ENCODE measurements at places on chromosomes 6 and 20.
A peak's percentile ranks its signal among the peaks of the same experiment; 100 is the strongest.

GRCh38 chr6:138382498-138383265, 5.0 kb downstream of the SMIM28 start:
- no peak for DNase-seq

GRCh38 chr6:36126121-36126520, 4.2 kb upstream of the MAPK13 start:
- DNase-seq = no peak

DNA sequence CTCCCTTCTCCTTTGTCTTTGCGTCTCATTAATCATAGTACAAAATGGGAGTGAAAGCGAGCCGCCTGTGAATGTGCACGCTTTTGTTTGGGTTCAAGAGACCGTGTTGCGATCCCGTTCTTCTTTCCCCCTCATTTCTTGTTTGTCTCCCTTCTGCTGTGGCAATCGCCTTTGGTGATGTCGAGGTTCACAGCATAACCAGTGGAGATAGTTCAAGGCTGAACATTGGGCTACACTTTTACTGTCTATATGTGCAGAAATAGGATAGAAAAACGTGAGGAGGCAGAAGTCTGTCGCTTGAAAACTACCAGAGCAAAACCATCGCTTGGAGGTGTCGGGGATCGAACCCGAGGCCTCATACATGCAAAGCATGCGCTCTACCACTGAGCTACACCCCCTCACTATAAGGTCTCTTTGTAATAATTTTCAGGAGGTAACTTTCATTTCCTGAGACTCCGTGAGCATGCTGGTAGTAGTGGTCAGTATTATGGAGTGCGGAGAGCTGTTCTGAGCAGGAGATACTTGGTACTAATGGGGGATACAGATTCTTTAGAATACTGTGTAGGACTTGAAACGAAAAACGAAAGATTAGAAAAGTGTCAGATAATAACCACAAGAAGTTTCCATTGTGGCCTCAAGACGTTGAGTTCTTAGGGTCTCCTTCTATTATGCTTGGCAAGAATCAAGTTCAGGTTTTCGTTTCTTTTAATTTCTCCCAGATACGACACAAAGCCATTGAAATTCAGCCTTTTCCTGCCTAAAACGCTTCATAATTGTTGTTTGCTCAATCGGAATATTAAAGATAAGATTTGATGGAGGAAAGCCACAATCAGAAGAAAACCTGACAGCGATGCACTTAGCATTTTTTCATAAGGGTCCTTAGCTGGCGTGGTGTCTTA, 106.6 kb downstream of the TRIM27 start:
- DNase-seq = peak; percentile 92

GRCh38 chr6:103879800-103880199, 979.9 kb downstream of the HACE1 start:
- no peak for DNase-seq

GRCh38 chr20:9635750-9636149, 121.4 kb downstream of the LAMP5 start:
- no peak for DNase-seq

DNA sequence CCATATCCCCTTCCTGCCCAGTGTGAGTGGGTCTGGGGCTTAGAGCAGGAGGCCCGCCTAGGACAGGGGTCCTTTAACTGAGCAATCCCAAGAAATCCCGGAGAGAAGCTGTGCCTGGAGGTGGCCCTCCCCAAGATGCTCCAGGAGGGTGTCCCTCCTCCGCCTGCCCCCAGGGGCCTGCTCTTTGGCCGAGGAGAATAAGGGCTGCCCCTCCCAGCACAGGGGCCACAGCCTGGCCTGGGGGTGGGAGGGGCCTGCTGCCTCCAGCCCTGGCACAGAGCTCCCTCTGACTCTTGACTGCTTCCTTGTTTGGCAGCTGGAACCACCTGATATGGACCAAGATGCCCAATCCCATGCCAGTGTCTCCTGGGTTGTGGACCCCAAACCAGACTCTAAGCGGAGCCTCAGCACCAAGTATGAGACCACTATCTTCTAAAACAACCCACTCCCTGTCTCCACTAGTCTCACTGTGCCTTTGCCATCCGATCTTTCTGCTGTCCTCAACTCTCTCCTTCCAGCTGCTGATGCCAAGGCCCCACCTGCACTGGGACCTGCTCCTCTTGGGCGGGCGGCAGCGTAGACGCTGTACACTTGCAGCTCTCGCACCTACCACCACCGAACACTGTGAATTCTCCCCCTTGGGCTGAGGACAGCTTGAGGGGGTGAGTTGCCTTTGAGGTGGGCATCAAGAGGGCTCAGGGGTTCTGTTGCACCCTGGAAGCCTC, 54.3 kb downstream of the TCP11 start:
- DNase-seq = no peak

GRCh38 chr6:113786168-113786567, 71.0 kb upstream of the MARCKS start:
- DNase-seq = no peak

DNA sequence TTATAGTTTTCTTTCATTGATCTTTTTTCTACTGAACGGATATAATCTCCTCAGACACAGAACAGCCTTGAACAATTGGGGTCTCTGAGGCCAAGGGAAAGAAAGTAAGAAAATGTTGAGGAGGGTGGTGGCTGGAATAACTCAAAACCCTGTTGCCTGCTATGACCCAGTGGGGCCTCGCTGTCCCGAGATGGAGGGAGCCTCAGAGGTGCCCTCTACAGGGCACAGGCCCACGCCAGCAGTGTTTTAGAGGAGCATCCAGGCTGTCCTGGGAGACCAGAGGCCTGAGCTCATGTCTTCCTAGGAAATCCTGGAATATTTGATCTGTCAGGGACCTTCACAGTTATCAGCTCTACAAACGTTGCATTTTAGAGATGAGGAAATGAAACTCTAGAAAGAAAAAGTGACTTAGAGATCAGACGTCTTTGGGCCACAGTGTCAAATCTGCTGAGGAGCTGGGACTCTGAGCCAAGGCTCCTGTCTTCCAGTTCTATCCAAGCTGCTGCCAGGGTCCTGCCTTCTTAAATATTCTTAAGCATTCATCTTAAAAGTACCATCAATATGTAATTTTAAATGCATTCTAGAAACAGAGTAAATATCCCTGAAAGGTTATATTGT, 26.3 kb downstream of the ALDH5A1 start:
- peak; percentile 19 for DNase-seq

DNA sequence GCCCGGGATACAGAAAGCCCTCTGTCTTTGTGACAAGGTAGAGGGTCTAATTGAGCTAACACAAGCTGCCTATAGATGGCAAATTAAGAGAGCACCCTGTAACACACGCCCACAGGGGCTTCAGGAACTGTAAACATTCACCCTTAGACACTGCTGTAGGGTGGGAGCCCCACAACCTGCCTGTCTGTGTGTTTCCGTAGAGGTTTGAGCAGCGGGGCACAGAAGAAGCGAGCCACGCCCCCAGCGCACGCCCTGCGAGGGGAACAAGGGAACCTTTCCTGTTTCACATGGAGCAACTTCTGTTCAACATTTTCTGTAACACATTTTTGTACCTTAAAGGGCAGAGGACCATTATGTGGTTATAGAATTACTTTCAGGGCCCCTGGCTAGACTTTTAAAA, 231.7 kb upstream of the EXOC2 start:
- DNase-seq = no peak

DNA sequence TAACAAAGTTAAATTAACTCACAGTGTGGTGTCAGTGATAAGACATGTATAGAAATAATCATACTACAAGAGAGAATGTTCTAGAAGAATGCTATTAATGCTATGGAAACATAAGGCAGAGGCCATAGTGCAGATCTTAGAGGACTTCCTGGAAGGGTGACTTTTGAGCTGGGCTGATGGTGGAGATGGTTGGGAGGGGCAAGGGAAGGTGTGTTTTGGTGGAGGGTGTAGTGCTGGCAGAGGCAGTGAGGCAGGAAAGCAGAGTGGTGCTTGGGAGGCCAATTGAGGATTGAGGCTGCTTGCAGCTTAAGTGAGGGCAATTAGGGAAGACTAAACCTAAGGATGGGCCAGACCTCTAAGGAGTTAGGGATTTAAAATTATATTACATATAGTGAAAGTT, 58.5 kb upstream of the FNDC1 start:
- DNase-seq = no peak

- DNase-seq = no peak
These were observed 101.0 kb upstream of the HDGFL1 start for GRCh38 chr6:22468256-22468965.

DNA sequence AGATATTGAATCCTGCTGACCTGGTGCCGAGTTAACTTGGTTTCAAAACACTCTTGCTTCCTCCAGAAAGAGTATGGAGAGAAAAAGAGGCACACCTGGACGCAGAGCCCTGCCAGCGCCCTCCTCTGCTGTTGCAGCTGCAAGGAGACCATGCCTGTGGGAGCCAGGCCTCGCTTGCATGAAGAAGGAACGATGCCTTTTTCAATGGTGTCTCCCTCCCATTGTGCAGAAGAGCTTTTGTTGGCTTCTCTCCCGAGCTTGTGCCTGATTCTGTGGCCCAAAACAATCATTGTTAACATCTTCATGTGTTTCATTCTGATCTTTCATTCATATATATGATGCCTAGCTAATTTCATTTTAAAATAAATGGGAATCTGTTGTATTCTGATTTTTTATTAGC, 98.1 kb downstream of the FAM120B start:
- DNase-seq = no peak

DNA sequence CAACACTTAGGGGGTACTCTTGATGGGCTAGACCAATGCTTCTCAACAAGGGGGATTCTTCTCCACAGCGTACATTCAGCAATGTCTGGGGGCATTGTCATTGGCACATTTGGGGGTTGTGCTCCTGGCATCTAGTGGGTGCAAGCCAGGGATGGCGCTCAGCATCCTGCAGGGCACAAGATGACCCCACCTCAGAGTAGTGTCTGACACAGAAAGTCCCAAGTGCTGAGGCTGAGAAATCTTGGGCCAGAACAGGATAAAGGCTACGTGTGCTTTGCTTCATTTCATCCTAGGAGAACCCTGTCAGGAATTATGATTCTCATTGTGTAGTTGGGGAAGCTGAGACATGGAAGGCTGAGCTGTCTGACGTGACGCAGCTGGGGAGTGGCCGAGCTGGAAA, 298.6 kb downstream of the CDH26 start:
- no peak for DNase-seq

DNA sequence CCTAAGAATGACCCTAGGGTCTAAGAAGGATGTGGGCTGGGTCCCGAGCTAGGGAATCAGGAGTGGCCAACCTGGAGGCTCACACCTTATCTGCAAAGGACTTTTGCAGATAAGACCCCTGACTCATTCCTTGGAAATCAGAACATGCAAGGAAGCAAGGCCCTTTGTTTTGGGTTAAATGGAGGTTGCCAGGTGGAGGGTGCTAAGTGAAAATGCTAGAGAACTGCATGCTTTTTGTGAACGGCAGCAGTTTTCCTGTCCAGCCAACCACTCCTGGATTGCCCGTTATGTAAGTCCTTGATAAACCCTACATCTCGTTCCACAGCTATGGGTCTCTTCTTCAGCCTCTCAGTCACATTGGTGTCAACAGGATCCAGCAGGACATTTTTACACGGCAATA, 52.1 kb upstream of the CST7 start:
- DNase-seq = no peak

GRCh38 chr6:144055121-144055931, 40.0 kb downstream of the SF3B5 start:
- DNase-seq = no peak

DNA sequence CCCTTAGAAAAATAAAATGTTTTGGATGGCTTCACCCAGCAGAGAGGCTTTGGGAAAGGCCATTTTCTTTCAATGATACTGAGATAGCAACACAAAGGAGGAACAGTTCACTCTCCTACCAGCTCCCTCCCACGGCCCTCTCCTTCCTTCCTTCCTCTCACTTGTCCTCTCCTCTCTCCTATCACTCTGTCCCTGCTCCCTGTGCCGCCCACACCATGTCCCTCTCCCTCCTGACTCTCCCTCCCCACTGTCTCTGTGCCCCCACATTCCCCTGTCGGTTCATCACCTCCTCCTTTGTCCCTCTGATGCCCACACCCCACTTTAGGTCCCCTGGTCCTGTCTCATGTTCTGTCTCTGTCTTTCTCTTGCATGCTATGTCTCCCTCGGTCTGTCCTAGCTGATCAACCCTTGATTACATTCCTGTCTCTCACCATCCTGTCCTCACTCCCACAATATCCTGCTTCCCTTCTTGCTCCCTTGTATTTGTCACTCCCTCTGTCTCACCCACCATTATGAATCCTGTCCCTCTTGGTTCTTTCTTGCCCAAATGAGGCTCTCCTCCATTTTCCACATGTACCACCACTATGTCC, 30.1 kb downstream of the ELMO2 start:
- no peak for DNase-seq

- DNase-seq = no peak
These were observed 67.9 kb upstream of the PTGIS start for GRCh38 chr20:49635866-49636265.

- no peak for DNase-seq
These were observed 145.4 kb upstream of the BMP2 start for GRCh38 chr20:6622041-6622440.

GRCh38 chr20:40757087-40757486, 68.1 kb upstream of the MAFB start:
- DNase-seq = no peak

DNA sequence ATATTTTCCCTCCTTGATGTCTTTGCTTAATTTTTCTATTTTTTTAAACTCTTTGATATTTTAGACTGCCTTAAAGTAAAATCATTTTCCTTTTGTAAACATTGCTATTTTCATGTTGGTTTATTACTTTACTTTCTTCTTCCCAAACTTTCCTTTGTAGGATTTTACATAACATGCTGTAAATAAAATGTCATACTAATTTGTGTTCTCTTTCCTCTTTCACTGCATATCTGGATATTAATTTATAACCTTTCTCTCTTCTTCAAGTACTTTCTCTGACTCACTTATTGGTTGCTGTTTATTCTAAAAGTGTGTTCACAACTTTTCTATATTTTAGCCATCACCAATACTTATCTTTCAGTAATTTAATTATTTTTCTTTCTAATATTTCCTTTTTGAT, 9.3 kb upstream of the POM121L2 start:
- DNase-seq = no peak

- peak; percentile 44 for DNase-seq
These were observed 6.2 kb downstream of the SNTA1 start for GRCh38 chr20:33437141-33437911.

DNA sequence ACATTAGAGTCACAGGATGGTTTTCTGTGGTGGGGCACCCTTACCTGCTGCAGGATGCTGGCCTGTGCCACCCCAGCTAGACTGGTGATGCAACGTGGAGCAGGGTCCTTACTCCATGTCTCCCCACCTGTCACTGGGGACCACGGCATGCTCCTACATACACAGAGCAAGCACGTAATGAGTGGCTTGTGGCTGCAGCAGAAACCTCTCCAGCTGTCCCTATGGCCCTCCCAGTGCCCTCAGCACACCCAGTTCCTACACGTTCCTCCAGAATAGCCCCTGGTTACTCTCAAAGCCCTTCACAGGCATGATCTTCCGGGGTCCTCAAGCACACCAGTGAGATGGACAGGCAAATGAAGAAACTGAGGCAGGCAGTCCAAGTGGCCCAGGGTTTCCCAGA, 3.2 kb upstream of the LSM14B start:
- no peak for DNase-seq
